Myocyte (in vitro differentiated cells): ENCODE measurements at places on chromosomes 11 and 22. TPM values are rescaled to one million over a fixed set of nuclear protein-coding genes. Genes with fewer than 3 reads are reported as not detected.

C22orf31 gene
- not detected in 2 replicates for total RNA-seq

GRCh38 chr11:65414776-65415498 is 7.7 kb upstream of the NEAT1 start:
- peak; percentile 59 for DNase-seq

DNA sequence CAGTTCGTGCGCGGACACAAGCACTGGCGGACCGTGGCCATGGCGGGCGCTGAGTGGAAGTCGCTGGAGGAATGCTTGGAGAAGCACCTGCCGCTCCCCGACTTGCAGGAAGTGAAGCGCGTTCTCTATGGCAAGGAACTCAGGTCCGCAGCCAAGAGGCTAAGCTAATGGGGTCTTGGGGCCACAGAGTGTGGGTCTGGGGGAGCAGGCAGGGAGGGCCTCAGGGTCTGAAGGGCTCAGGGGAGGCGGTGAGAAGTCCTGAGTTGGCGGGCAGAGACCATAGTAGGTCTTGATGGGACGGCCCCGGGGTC is 188 bp downstream of the UPB1 start:
- DNase-seq, result no peak

GRCh38 chr11:9750551-9750950 is 86.7 kb downstream of the SWAP70 start:
- no peak for DNase-seq

INPP5J gene
- total RNA-seq, result 0.40 and 0.57 TPM in 2 replicates

RCE1 gene
- total RNA-seq, result 10.5 and 12.5 TPM in 2 replicates

DNAJB13 gene
- total RNA-seq, result 0.36 and 0.83 TPM in 2 replicates

- DNase-seq, result peak; percentile 66
Measured at GRCh38 chr22:27810609-27811151, 9.1 kb upstream of the MN1 start.

GRCh38 chr11:61054513-61054912 is 47.8 kb upstream of the CD5 start:
- no peak for DNase-seq

CRACR2B gene
- total RNA-seq, result 16.6 and 26.5 TPM in 2 replicates

DNA sequence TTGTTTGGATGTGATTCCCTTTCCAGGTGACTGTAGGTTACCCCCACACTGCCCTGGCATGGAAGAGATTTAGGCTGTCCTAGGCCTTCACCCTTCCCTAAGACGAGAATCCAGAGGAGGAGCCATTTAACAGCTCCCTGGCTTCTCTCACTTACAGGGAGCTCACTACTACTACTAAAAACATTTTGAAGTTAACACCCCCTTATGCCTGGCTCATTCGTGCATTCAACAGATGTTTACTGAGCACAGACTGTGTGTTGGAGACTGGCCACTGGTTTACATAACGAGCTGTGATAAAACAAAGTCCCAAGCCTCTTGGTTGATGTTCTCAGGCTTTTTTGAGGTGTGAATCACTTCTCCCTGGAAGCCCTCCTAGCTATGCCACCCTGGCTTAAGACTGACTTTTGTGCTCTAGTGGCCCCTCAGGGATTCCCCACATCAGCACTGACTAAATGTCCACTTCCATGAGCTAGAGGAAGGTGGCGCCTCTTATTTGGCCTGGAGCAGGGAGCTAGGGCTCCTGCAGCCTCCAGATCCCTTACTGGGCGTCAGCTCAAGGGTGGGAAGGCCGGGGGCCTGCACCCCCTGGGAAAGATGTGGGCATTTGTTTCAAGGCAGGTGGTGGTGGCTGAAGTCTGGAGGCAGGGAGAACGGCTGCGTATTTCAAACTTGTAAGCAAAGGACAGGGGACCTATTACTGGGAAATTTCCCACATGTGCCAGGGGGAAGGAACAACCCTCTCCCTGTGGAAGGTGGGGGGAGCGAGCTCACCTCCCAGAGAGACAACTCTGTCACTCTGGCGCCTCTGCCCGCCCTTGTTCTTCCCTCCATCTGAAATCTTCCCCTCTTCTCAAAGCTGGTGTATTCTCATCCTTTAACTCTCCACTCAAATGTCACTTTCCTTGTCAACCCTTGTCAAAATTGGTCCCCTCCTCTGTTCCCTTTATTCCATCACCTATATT is 19.4 kb upstream of the MALAT1 start:
- DNase-seq, result peak; percentile 89

- no peak for DNase-seq
Measured at GRCh38 chr11:47109051-47109726, 67.5 kb downstream of the ARFGAP2 start.

- DNase-seq, result no peak
Measured at GRCh38 chr22:29335656-29336055, 20.2 kb upstream of the RASL10A start.

DDI1 gene
- not detected in 2 replicates for total RNA-seq

- no peak for DNase-seq
Measured at GRCh38 chr11:35107861-35108260, 31.1 kb upstream of the CD44 start.

DNA sequence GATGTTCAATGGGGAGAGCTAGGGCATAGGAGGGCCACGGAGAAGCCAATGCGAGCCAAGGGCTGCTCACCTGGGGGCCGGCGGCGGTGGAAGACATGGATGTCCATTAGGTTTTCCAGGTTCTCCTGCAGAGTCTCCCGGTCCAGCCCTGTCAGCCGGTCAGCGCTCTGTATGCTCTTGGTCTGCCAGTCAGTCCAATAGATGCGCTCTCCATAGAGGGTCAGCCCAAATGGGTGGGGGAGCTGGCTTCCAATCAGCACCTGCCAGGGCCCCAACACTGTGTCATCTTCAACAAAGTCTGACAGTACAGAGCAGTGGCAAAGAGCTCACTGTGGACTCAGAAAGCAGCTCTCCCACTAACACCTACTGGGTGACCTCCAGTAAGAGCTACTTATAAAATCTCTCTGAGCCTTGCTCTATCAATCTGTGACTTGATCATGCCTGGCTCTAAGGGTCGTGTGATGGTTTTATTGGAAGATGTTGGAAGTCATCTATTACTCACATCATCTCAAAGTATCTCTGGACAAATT is 33.0 kb upstream of the CKAP5 start:
- DNase-seq, result no peak

- no peak for DNase-seq
Measured at GRCh38 chr11:83006877-83007330, 64.8 kb downstream of the RAB30 start.

GRCh38 chr22:38122616-38123015 is 12.1 kb upstream of the BAIAP2L2 start:
- no peak for DNase-seq

DNA sequence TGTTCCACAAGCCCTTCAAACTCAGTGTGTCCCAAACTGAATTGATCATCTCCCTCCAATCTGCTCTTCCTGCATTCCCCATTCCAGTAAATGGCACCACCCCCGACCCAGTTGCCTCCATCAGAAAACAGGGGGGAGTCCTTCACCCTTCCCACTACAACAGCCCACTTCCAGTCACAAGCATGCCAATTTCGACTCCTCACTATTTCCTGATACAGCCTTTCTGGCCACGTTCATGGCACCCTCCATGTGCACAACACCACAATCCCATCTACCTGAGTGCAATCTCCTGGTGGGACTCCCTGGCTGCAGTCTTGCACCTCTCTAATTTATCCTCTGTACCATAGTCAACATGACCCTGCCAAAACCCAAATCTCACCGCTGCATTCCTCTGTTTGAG is 1.6 kb upstream of the DNAL4 start:
- no peak for DNase-seq

GRCh38 chr11:87740968-87741367 is 434.3 kb downstream of the RAB38 start:
- no peak for DNase-seq

DNA sequence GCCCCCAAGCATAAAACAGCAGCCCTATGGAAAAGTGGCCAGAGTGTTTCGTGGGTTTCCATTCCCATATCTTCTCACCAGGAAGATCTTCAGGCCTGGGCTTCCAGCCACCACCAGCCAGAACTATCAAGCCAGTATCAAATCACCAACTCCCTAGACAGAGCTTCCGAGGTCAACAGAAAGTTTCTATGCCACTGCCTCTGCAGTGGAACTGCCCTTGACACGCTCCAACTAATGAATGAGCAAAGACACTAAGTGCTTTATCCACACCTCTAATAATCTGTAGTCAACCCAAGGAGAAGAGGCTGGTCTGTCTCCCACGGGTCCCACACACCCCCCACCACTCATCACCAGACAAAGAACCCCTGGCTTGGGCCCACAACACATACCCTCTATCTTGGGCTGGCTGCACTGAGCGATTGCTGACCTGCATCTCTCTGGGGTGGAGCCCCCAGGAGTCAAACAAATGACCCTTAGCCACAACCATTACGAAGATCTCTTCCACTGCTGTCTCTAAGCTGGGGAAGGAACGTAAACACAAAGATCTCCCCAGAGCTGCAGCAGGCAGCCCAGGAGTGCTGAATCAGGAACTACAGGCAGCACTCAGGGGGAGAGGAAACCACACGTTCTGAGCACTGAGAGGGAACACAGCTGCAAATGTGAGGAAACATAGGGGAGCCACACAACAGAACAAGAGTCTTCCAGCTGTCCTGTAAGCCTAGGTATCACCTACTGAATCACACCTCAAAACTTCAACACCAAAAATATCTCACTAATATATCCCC is 9.7 kb downstream of the OR5AN1 start:
- no peak for DNase-seq

GRCh38 chr11:106101819-106102218 is 24.4 kb downstream of the AASDHPPT start:
- DNase-seq, result no peak

DNA sequence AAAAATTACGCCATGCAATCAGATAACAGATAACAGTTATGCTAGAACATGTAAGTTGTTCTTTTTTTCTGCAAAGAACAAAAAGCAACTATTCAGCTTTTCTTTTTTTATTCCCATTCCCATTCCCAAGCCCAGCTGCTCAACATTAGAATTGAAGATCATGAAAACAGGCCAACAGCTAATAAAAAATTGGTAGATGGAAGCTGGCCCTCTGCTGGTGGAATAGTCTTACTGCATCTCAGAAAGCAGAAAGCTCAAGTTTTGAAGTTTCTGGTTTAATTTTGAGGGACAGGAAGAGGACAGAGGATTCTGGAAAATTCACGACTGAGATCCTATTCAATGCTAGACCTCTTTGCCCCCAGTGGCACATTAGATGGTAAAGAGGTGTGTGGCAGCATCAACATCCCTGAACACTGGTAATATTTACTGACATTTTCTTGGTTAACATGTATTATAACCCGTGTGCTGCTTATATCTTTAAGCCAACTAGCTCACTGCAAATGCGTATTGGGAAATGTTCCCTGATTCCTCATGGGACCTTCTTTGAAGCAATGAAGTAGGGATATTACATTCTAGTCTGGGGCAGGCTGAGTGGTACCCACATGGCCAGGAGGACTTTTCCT is 591.2 kb downstream of the OPCML start:
- DNase-seq, result peak; percentile 46

DNA sequence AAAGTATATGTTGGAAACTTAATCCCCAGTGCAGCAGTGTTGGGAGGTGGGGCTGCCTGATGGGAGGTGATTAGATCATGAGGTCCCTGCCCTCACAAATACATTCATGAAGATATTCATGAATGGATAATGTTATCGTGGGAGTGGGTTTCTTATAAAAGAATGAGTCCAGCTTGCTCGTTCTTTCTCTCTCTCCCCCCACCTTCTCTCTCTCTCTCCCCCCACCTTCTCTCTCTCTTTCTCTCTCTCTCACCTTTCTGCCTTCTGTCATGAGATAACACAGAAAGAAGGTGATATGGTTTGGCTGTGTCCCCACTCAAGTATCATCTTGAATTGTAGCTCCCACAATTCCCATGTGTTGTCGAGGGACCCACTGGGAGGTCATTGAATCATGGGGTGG is 66.7 kb upstream of the NUP50 start:
- DNase-seq, result no peak

- DNase-seq, result peak; percentile 87
Measured at GRCh38 chr22:24155627-24156140, 25.6 kb upstream of the SUSD2 start.

DNA sequence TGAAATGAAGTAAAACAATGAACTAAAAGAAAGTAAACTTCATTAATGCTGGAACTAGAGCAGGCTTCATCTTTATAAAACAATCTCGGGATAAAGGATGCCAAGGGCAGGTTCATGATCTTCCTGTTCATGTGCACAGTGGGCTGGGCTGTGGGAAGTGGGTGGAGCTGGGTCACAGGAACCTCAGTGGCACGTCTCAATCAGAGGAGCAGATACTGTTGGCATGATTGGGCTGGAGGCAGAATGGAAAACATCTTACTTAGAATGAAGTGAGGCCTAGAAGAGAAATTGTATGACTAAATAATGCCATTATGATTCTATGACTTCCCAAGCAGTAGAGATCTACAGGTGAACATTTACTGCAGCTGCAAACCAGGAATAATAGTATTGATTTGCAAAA is 45.4 kb upstream of the CALCB start:
- DNase-seq, result no peak

GRCh38 chr11:132994966-132995365 is 537.3 kb downstream of the OPCML start:
- no peak for DNase-seq

GRCh38 chr22:17359501-17359900 is 9.8 kb upstream of the CECR2 start:
- DNase-seq, result peak; percentile 84

- DNase-seq, result peak; percentile 54
Measured at GRCh38 chr11:91219535-91219934, 996.7 kb upstream of the CHORDC1 start.

DEPDC7 gene
- total RNA-seq, result 20.6 and 21.1 TPM in 2 replicates

DNA sequence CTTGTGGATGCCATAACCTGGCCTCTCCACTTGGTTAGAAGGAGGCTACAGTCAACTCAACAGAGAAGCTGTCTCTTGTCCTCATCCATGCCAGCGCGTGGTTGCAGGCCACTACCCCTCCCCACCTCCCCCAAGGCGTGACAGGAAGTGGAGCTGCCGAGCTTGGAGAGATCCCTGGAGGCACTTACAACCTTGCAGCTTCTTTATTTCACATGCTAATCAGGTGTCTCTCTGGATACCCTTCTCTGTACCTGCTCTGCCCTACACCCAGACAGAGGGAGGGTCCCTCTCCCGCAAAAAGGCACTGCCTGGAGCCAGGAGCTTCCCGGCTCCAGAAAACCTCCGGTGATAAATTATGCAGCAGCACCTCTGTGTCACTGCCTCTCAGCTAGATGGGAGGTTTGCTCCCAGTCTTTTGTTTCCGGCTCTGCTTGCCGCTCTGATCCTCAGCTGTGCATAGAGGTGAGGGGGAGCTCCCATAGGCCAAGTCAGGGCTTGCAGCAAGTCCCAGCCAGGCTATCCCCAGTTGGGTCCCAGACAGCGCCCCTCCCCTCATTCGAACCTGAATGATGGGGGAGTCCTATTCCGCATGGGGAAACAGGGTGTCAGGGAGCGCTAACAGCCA is 5.7 kb downstream of the LRP4 start:
- DNase-seq, result no peak
